SJCRH30 (cell line): ENCODE measurements at places on chromosomes 2 and 18. TPM values are rescaled to one million over a fixed set of nuclear protein-coding genes. Genes with fewer than 3 reads are reported as not detected.

The GKN1 gene
- total RNA-seq: not detected in 2 replicates

The INPP1 gene
- 27.2 and 35.0 TPM in 2 replicates for total RNA-seq

The DGKD gene
- total RNA-seq: 21.6 and 28.2 TPM in 2 replicates

The CWC22 gene
- total RNA-seq: 39.4 and 44.5 TPM in 2 replicates

The WDFY1 gene
- total RNA-seq: 76.8 and 82.0 TPM in 2 replicates

The ZEB2 gene
- total RNA-seq: 55.1 and 69.1 TPM in 2 replicates

The BOLL gene
- total RNA-seq: 0.38 and 0.51 TPM in 2 replicates

The AQP12B gene
- not detected in 2 replicates for total RNA-seq

The KIF1A gene
- 3.7 and 4.0 TPM in 2 replicates for total RNA-seq

The IFIH1 gene
- not detected in 2 replicates for total RNA-seq

DNA sequence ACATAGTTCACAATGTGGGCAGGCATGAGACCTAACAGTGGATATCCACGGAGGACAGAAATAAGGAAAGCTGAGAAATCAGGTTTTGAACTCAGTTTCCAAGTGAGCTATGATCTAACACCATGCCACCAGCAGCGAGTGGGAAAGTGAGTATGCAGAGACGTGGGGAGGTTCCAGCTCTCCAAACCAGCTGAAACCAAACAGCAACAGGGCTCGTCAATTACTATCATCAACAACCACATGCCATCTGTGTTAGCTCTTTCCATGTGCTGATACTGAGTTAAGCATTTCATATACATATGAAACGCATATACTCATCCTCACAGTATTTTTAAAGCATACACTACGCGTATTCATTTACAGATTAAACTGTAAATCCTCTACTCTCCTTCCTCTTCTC lies 172.4 kb downstream of the ZNF516 start:
- DNase-seq: no peak

- DNase-seq: peak; percentile 10
Measured at GRCh38 chr2:207311316-207312005, 145.7 kb upstream of the KLF7 start.

- DNase-seq: no peak
Measured at GRCh38 chr2:652881-653480, 24.2 kb downstream of the TMEM18 start.

- DNase-seq: peak; percentile 12
Measured at GRCh38 chr2:177639262-177639914, 246.8 kb downstream of the AGPS start.

GRCh38 chr18:13541621-13542519 lies 184.5 kb downstream of the FAM210A start:
- no peak for DNase-seq

- DNase-seq: no peak
Measured at GRCh38 chr2:193523662-193524061, 1328.9 kb upstream of the TMEFF2 start.

DNA sequence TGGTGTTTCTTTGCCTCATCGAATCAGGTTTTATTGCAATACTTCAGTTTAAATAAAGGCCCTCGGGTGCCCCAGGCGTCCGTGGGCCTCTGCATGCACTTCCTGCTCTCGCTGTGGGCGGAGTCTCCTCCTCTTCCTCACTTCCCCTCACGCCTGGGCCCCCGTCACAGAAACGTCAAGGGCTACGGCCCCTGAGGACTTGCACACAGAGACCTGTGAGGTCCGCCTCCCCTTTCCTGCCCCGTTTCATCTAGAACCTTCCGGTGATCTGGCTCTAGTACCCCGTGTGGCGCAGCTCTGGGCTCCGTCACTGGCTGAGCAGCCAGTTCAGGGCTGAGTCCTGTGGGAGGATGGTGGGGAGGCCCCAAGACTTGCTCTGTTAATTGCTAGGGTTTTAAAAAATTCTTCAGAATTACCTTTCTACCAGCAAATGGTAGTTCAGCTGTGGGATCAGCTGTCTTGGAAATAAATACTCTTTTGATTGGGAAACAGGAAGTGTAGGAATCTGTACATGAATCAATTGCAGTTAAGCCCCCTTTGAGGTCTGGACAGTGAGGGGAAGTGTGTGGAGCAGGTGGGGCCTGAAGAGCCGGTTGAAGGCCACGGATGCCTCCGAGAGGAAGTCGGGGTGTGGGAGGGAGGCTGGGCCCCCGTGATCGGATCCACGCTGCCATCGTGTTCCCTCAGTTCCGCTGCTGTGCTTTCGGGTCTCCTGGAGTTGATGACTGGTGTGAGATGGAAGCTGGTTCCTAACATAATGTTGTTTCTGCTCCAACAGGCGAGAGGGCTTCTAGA lies 10.2 kb downstream of the NFATC1 start:
- DNase-seq: no peak

DNA sequence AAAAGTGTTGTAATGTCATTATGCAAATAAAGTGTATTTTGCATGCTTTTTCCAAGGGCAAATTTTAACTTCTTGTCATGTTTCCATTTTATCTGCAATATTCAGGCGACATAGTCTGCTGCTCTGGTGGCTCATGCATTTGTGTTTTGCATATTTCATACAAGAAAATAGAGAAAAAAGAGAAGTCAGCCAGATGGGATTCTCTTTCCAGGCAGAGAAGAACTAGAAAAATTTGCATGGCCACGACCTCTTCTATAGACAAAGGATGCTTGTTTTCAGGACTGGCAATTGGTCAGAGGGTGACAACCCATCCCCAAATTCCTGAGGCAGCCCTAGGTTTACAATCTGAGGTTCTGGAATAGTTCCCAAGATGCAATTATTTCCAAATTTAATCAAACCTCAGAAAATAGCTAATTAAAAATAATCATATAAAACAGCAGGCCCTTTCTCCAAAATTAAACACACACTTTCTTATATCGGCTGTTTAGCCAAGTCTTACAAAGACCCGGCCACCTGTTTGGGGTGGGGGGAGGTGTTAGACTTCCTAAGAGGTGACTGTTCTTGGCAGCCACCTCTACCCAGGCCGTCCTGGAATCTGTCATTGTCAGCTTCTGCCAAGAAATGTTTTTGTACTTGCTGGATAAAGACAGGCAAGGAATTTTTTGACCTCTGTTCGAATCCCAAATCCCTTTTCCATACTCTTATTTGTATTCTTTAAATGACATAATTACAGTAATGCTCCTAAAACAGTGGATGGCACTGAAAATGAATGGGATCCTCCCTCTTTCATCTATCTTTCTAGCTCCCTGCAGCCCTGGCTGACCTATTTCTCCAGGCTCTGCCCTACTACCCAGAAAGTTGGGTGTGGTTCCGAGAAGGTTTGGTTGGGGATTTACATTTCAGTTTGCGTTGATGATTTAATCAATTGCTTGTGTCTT lies 20.8 kb upstream of the SOS1 start:
- no peak for DNase-seq

GRCh38 chr18:41645589-41646360 lies 309.3 kb upstream of the PIK3C3 start:
- peak; percentile 1 for DNase-seq

DNA sequence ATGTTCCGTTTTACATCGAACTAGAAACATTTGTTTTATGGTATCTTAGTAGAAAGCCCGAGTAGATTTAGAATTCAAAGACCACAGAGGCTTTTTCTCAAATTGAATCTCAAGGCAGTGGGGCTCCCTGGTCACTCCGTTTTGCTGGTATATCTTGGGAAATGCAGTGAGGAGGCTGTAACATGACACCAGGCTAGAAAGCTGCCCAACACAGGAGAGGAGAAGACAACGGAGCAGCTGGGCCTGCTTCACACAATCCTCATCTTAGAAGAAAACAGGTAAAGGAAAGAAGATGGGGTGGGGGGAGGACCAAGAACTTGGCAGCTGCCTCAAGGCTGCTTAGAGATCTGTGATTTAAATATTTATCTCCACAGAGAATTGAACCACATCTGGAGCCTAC lies 38.3 kb upstream of the EPB41L3 start:
- DNase-seq: peak; percentile 11

DNA sequence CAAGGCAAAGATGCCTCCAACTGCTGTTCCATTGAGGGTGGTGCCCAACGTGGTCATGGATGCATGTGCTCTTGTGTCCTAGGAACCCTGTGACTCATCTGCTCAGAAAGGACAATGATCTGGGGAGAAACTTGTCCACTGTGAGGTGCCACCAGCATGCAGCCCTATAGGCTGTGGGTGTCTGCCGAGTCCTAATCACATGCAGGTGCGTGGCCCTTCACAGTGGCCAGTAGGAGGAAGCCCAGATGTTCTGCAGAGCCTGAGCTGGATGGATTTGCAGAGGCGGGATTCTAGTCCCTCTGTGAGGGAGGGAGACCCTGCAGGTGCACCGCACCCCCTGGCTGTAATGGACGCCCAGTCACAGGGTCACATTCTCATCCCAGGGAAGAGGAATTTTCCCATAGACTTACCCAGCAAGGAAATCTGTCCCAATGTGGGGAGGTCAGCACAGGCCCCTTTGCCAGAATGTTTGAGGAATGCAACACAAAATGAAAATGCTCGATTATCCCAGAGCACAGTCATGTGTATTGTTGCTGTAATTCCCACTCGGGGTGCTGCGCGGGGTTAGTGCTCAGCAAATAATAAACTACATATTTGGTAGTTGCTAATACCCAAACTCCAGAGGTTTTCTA lies 13.9 kb downstream of the GDF7 start:
- DNase-seq: no peak

- DNase-seq: no peak
Measured at GRCh38 chr2:173903601-173904394, 61.4 kb downstream of the SP3 start.

GRCh38 chr2:191115391-191115790 lies 35.4 kb downstream of the STAT4 start:
- DNase-seq: no peak

DNA sequence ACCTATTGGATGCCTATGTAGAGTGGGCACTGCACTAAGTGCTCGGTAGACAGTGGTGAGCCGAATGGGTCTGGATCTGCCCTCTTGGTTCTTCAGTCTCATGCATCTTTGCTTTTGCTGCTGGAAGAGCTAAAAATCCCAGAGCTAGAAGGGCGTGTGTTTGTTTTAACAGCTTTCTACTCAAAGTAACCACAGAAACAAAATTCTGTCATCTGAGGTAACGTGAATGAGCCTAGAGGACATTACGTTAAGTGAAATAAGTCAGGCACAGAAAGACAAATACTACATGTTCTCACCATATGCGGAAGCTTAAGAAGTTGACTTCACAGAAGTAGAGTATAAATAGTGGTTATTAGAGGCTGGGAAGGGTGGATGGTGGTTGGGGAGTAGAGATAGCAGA lies 119.8 kb downstream of the PLB1 start:
- no peak for DNase-seq

DNA sequence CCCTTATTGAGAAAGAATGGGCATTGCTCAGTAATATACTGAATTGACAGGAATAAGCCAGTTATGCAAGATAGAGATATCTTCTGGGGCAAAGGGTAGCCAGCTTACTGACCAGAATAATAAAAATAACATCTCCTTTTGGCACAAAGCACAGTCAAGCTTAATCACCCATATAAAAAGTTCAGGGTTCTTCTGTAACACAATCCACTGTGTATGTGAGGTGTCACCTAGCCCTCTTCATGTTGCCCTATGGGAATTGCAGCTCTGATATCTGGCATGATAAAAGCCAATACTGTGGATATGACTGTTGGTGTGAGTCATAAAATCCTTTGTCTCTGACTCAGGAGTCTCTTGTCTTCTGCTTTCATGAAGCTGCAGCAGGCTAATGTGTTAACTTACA lies 90.8 kb downstream of the DSEL start:
- no peak for DNase-seq

DNA sequence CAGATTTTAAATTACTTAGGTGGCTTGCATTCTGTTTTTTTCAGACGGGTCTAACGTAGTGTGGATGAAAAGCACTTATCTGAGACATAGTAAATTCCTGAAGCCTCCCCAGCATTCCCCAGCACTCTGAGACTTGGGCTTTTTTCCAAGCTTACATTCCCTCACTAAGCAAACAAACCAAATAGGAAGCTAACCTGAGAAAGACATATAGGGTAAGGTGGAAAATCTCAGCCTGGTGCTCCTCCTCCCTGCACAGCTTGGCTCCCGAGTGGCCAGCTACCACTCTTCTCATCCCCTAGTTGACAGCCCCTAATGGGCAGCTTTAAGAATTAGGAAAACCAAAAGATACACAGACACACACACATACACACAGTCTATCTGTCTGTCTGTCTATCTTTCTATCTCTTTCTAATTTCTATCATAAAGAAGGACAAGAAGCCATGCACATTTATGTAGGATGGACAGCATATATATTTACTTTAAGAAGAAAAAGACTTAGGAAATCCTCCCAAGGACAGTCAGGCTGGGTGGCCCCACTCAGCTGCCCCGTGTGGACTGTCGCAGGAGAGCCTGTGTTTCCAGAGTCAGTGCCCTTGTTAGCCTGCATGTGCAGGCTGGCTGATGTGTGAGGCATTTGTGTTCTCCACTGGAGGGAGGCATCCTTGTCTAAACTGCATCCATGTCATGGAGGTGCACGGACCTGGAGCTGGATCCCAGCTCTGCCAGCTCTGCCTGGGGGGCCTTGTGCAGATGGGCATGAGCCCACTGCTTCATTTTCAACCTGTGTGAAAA lies 8.2 kb downstream of the CNNM3 start:
- DNase-seq: no peak

GRCh38 chr2:102487761-102488462 lies 14.9 kb downstream of the SLC9A4 start:
- peak; percentile 71 for DNase-seq

DNA sequence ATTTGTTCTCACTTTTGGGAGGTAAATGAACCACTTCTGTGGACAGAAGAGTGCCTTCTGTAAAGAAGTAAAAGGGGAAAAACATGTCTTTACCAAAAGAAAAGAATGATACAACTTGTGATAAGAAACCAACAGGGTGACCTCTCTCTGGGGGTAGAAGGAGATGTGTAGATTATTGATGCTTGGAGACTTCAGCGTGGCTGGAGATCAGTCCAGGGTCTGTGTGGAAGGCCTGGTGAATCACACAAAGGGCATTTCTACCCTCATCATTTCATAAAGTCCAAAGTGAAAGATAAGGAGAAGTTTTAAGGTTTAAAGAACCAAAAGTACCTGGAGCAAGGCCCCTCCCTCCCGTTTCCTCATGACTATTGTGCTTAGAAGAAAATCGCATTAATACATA lies 142.5 kb downstream of the NCK2 start:
- no peak for DNase-seq

- DNase-seq: no peak
Measured at GRCh38 chr2:112728029-112728362, 7.2 kb downstream of the NT5DC4 start.

GRCh38 chr18:30469091-30469490 lies 573.5 kb downstream of the DSC3 start:
- DNase-seq: no peak

DNA sequence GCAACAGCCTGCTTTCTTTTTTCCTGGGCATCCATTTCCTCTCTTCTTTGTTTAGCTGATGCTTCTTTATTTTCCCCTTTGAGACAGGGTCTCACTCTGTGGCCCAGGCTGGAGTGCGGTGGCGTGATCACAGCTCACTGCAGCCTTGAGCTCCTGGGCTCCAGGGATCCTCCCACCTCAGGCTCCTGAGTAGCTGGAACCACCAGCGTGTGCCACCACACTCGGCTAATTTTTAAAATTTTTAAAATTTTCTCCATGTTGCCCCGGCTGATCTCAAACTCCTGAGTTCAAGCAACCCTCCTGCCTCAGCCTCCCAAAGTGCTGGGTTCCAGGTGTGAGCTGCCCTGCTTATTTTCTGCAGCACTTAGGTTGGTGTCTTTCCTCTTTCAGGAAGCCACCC lies 58.7 kb downstream of the NTSR2 start:
- no peak for DNase-seq

- DNase-seq: no peak
Measured at GRCh38 chr18:57334383-57334782, 18.0 kb upstream of the ST8SIA3 start.

- no peak for DNase-seq
Measured at GRCh38 chr2:83015035-83015715, 1443.9 kb downstream of the SUCLG1 start.

- DNase-seq: no peak
Measured at GRCh38 chr18:55950379-55951166, 362.6 kb upstream of the TCF4 start.
